ENCODE measurements at places on chromosomes 13 and 19.

- no peak for DNase-seq
These were observed 5.6 kb downstream of the ICAM5 start for GRCh38 chr19:10295305-10295846.

- DNase-seq, result no peak
These were observed 10.1 kb upstream of the RSPH6A start for GRCh38 chr19:45825263-45825605.

GRCh38 chr19:18284712-18285360 lies 3.4 kb upstream of the JUND start:
- no peak for DNase-seq

- no peak for DNase-seq
These were observed 5.5 kb upstream of the KCTD4 start for GRCh38 chr13:45206340-45206739.

- no peak for DNase-seq
These were observed 7.0 kb downstream of the LGI4 start for GRCh38 chr19:35127871-35128270.

- DNase-seq, result no peak
These were observed 128.4 kb downstream of the KATNAL1 start for GRCh38 chr13:30178976-30179375.

DNA sequence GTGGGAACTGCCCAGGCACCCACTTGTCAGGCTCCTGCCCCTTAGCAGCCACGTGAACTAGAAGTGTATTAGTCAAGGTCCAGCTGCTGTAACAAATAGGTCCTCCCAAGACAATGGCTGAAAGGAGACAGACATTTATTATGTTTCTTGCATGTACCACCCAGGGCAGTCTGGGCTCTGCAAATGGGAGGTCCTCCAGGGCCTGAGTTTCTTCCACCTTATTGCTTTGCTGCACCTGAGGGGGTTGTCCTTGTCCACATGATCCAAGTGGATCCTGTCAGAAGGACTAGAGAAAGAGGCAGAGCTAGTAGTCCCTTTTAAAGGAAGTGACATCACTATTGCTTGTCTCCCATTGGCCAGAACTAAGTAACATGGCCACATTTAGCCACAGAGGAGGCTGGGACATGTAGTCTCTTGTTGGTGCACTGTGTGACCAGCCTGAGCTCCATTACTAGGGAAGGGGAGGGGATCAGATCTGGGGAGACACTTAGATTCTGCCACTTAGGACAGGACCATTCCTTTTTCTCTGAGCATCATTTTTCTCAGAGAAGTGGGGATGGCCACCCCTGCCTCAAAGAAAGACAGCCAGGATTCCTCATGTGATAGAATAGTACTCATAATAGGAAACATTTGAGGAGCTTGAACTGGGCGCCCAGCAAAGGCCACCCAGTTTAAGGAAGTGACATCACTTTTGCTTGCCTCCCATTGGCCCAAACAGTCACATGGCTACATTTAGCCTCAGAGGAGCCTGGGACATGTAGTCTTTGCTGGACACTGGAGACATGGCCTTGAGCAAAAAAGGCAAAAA lies 15.1 kb downstream of the CC2D1A start:
- no peak for DNase-seq

GRCh38 chr13:97133955-97134354 lies 88.2 kb upstream of the MBNL2 start:
- no peak for DNase-seq

Measured in stimulated activated CD8-positive, alpha-beta memory T cell treated with anti-CD3 and anti-CD28 coated beads, Interleukin-15, amount 100 ng/mL, for 4 hours (primary cell).